ENCODE measurements at places on chromosomes 6 and 20. TPM values are rescaled to one million over a fixed set of nuclear protein-coding genes. Genes with fewer than 3 reads are reported as not detected.

Gene NDUFAF4
- 30.9 TPM for total RNA-seq

DNA sequence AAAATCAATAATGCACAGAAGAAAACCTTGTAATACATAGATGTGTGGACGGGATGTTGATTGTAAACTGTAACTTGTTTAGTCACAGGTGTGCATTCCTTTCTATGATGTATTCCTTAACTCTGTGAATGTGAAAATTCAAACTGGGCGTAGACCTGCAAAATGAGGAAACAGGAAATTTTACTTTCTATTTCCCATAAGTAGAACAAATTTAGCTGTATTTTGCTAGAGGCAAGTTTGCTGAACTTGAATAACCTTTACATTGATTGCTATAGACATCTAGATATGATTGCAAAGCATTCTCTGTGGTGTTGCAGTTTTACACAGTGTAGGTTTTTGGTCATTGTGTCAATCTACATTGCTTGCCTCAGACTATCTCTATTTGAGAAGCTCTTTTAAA is 368.4 kb upstream of the MAN1A1 start:
- no peak for DNase-seq

- no peak for DNase-seq
These were observed 723.2 kb downstream of the EPM2A start for GRCh38 chr6:145012039-145012662.

- no peak for DNase-seq
These were observed 51.0 kb downstream of the CPXM1 start for GRCh38 chr20:2749343-2749950.

DNA sequence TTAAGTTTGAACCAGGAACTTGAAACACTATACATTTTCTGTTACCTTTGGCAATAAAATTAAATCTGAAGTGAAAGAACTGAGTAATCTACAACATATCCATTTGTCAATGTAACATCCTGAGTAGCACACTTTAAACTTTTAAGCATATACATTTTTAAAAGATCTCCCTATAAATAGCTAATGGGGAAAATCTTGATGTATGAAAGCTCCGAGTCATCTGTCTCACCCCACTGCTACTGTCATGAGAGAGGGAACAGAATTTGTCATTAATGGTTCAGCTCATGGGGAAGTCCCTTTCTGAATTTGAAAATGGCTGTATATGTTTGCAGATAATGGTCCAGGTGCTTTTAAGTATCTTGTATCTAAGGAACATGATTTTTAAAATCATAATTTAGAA is 55.2 kb upstream of the NOX3 start:
- no peak for DNase-seq

Measured in natural killer cell (primary cell).